CD4-positive, alpha-beta T cell treated with Interleukin-10 for 1 hour (primary cell): ENCODE measurements at places on chromosomes 2 and 18.

DNA sequence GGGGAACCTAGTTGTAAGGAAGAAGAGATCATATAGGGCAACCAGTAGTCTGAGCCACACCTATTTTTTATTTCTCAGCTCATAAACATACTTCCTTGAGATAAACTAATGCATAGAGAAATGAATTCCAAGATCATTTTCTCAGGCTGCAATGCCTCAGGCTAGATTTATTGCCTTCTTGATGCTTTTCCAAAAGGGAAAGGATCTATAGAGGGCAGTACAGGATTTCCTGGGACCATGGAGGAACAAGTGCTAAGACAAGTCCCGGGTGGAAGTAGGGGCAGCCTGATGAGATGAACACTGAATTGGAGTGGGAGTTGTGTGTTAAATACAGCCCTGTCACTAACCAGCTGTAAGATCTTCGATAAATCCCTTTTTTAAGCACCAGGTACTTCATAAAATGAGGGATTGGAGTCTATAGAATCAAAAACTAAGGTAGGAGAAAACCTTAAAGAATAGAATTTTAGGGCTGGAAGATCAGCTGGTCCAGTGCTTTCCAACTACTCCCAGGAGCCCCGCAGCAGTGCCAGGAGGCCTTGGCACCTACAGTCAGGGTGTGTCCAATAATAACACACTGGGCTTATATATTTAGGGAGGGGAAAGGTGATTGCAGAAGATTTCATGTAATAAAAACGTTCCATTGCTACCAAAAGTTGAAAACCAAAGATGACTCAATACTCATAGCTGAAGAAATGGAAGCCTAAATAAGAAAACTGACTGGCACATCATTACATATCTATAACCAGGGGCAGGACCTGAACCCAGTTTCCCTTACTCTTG lies 58.1 kb downstream of the SERTAD2 start:
- DNase-seq, result no peak

DNA sequence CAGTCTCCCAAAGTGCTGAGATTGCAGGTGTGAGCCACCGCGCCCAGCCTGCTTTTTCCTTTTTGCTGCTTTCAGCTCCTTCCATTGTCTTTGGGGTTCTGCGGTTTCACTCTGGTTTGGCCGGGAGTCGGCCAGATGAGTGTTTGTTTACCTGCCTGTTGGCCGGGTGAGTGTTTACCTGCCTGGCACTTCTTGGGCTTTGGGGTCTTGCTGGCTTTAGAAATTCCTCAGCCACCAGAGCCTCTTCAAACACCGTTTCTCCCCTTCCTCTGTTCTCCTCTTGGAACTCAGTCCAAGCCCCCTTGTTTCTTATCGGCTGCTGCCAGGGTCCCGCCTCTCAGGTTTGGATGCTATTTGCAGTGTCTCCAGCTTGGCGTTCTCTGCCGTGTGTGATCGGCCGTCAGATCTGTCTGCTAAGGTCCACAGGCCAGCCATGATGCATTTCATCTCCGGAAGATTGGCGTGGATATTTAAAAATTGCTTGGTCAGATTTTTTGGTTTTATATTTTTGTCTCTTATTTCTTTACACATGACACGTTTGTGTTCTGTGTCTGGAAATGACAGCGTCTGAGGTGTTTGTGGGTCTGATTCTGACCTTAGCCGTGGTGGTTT lies 14.2 kb upstream of the GAL3ST2 start:
- DNase-seq, result peak; percentile 36

DNA sequence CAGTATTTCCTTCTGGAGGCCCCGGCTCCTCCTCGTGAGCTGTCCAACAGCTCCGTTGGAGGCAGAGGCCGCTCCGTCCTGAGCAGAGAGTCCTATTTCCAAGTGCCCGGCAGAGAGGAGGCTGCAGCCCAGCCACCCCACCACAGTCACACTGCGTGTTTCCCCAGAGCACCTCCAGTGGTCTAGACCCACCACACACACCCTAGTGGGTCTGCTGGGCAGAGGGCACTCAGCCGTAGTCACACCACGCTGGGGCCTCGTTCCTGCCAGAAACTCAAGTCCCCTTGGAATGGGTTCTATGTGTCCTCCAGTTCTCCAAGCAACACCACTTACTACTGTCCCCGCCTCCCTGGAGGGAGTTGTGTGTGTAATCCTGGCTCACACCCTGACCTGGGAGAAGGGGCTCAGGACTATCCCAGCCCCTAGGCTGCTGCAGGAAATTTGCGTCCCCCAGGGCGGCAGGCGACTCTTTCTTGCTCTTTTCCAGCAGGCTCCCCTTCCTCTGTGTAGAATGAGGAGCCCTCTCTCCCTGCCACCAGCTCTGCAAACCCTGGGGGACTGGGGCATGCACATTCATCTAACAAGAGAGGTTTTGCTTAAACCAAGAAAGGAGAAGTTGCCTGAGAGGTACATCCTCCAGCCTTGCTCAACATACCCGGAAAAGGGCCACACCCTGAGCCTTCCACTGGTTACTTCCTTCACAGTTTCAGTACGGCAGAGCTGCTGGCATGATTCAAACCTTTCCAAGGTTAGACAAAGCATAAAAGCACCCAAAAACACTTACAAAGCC lies 114.1 kb downstream of the NDUFA10 start:
- peak; percentile 37 for DNase-seq

DNA sequence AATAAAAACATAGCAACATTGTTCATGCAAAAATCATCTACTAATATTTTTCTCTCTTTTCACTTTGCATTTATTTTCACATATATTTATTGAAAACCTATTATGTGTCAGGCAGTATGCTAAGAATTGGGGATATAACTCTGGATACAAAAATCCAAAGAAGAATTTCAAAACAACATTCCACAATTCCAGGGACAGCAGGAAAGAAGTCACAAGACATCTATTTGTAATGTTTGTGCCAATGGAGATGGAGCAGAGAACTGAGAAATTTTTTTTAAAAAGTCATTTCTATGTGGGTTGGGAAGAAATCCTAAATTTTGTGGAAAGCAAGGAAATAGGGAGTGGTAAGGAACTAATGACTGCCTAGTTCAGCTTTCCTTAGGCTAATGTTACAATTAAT lies 128.6 kb upstream of the TLK1 start:
- no peak for DNase-seq

DNA sequence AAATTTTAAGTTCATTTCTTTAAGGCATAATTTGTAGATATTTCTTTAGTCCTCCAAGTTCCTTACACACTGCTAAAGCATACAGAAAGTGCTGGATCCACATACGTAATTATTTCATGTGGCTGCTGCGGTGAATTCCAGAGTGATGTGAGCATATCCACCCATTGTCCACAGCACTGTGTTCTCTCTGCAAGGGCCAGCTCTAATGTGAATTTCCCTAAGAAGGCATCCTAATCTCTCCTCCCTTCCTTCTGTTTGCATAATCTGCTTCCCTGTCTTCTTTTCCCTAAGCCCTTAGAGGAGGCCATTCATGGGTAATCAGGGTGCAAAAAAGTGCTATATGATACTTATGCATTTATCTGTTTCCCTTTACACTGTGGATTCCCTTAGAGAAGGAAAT lies 57.2 kb downstream of the COBLL1 start:
- no peak for DNase-seq

GRCh38 chr2:235613649-235614048 lies 119.8 kb downstream of the AGAP1 start:
- no peak for DNase-seq

GRCh38 chr2:27049422-27050280 lies 1.8 kb upstream of the AGBL5 start:
- peak; percentile 70 for DNase-seq

DNA sequence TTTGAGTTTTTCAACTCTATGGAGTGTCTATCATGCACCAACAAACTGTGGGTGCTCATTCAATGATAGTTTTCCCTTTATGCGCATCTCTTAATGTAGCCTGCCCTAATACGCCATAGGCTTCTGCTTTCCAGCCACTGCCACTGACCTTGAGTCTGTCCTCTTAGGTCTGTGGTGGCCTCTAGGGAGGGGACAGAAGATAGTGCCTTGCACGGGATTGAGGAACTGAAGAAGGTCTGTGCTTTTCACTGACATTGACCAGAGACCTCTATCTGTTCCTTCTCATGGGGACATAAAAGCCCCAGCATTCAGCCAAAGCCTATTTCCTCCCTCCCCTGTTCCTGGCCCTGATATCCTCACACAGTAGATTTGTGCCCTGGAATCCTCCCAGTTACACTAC lies 2.3 kb downstream of the GCKR start:
- DNase-seq, result no peak

DNA sequence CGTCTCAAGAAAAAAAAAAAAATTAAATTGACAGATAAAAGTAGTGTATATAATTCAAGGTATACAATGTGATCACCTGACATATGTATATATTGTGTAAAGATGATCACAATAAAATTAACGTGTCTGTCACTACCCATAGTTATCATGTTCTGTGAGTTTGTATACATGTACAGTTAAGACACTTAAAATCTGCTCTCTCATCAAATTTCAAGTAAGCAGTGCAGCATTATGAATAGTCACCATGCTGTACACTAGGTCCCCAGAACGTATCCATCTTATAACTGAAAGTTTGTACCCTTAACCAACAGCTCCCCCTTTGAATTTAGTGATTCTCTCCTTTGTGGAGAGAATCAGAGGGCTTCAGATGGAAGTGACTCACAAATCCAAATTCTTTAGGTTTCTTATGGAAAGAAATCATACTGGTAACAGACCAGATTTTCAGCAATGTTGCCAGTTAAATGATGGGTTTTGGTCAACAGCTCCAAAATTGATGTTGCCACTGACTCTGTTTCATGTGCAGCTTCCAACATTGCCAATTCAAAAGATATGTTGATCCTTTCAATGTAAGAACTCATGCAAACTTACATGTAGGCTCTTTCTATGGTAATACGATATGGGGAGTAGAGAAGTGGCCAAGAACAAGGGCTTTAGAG lies 281.5 kb downstream of the AFF3 start:
- no peak for DNase-seq

DNA sequence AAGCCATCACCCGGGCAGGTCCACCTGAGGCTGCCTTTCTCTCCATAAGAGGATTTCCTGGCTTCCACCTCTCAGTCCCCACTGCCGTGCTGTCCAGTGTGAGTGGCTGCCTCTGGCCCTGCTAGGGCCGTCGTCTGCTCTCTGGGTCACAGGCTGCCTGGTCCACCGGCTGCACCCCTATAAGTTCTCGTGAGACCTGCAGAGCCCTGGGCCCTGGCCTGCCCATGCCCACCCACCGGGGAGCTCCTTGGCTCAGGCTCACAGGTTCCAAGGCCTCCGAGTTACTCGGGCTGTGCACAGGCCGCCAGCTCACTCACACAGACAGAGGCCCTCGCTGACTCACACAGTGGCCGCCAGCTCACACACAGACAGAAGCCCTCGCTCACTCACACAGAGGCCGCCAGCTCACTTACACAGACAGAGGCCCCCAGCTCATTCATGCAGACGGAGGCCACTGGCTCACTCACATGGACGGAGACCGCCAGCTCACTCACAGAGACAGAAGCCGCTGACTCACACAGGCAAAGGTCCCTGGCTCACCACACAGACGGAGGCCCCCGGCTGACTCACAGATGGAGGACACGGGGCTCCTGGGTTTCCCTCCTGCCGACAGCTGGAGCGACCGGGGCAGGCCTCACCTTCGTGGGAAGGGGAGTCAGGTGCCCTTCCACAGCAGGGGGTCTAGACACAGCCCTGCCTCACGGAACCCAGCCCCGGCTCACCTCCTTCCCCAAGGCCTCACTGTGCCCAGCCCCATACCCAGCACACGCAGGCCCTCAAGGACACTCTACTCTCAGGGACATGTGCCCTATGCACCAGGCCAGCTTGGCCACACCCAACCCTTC lies 334.1 kb upstream of the MYT1L start:
- no peak for DNase-seq

DNA sequence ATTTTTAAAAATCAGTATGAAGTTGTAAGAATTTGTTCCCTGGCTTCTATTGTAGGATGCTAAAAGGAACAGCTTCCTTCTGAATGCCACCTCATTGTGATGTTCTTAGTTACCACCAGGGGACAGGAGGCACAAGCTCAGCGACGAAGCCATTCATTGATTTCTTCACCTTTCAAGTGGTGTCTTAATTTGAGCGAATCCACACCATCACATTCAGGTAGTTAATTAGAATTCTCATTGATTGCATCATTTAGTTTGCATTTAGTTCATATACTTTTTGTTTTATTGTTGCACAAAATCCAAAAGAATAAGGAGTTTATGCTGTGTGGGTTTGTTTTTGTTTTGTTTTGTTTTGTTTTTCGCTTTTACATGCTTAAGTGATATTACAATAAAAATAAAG lies 23.1 kb downstream of the CYP27C1 start:
- peak; percentile 19 for DNase-seq

DNA sequence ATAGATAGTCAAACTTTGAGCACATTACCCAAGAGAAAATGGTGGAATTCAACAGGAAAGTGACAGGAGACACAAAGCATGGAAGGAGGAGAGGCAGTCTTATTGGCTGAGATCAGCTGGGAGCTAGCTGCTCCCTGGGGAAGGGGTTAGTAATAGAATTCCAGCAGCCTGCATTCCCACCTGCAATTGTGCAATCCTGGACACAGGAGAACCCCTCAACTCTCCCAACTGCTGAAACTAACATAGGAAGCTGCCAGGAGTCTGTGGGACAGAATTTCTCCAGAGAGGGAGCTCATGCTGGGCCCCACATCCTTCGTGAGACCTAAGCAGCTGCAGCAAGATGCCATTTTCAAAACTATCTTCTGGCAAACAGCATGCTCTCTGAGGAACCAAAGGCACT lies 69.8 kb upstream of the ACVR1C start:
- DNase-seq, result no peak

DNA sequence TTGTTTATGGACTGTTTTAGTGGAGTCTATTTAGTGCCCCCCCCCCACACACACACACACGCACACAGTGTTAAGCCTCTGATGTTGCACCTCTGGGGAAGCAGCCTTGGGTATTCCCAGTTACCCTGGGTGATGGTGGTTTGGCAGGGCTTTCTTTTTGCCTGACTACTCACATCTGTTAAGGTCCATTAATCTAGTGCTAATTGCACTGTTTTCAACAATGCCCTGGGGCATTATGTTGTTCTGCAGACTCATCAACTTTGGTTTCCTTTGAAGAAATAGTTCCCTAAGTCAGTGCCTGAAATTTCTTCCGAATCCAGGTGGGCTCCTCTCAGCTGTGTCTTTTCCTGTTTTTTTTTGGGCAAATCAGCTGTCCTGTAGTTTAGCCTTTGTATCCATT lies 34.7 kb downstream of the SPOPL start:
- DNase-seq, result no peak

GRCh38 chr2:10951558-10952414 lies 40.1 kb downstream of the KCNF1 start:
- no peak for DNase-seq

- DNase-seq, result no peak
Observed at GRCh38 chr2:102025016-102025501, 33.3 kb downstream of the IL1R2 start.

GRCh38 chr2:37489536-37489935 lies 145.1 kb downstream of the QPCT start:
- no peak for DNase-seq

- no peak for DNase-seq
Observed at GRCh38 chr18:61829108-61829507, 63.7 kb downstream of the RNF152 start.

DNA sequence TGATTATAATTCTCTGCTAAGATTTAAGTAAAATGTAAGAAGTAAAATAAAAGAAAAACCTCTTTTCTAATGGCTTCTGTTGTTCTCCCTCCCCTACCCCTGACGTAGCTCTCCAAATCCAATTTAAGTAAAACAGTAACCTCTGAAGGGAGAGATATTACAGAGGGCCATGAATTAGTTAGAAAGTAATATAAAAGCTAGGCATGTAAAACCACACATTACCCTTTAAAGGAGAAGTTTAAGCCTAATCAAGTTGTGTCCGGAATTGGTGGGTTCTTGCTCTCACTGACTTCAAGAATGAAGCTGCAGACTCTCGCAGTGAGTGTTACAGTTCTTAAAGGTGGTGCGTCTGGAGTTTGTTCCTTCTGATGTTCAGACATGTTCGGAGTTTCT lies 116.9 kb upstream of the SCN7A start:
- no peak for DNase-seq

- DNase-seq, result no peak
Observed at GRCh38 chr2:8327371-8328100, 354.3 kb upstream of the ID2 start.
